CD4-positive, alpha-beta T cell treated with Interleukin-4 for 4 hours (primary cell): ENCODE measurements at places on chromosomes 13 and 19.

DNA sequence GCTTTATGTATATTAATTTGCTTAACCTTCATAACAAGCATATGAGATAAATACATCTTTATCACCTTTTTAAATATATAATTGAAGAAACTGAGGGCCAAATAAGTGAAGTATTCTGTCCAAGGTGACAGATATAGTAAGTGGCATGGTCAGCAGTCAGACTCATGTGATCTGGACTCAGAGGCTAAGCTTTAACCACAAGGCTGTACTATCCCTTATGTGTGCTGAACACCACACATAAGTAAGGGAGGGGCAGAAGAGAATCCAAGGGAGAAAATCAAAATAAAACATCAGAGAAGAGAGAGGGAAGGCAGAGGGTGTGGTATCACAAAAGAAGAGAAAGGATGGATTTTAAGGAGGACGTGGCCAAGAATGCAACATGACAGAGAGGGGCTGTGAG, 348.4 kb downstream of the EFNB2 start:
- no peak for DNase-seq

GRCh38 chr13:51636349-51636890, 52.2 kb downstream of the WDFY2 start:
- DNase-seq, result no peak

GRCh38 chr13:39941911-39942551, 286.6 kb downstream of the COG6 start:
- DNase-seq, result no peak

GRCh38 chr19:50496189-50497021, 14.6 kb downstream of the JOSD2 start:
- DNase-seq, result no peak

DNA sequence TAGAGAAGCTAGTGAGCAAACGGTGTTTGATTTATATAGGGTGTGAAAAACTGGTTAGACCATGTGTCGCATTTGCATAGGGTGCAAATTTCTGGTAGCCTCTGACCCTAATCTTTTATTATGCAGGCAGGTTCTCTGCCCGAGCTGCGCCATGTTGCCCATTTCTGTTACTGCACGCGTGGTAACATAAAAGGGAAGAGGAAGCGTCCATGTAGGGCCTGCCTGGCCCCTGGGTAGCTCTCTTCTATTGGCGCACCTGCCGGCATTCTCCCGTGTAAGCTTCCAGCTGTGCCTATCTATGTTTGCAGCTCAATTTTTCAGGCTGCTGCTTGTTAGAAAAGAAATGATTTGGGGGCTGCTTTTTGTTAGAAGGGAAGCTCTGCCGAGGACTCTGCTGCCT, 14.0 kb upstream of the CD70 start:
- DNase-seq, result no peak

DNA sequence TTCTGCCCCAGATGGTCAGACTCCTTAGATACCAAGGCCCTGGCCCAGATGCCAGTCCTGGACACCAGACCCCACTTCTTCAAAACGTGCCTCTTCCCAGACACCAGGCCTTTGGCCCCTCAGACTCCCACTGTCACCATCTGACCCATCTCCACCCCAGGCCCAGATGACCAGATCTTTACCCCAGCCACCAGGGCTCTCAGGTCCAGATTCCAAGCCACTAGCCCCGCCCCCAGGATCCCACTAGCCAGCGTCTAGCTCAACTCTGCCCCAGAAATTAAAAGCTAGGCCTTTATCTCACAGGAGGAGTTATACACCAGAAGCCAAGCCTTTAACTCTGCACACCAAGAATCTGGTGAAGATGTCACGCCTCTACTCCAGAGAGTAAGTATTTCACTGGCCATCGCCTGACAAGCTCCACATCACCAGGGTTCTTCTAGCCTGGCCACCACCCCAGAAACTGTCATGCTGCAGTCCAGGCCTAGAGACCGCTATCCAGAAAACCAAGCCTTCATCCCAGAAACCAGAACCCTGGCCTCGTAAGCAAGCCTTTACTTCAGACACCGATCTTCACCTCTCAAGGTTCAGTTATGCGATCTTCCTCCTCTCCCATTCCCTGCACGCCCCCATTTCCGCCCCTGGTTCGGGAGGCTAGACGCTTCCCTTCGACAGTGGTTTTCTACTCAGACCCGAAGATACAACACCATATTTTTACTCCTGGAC, 595 bp downstream of the XAB2 start:
- DNase-seq, result no peak

DNA sequence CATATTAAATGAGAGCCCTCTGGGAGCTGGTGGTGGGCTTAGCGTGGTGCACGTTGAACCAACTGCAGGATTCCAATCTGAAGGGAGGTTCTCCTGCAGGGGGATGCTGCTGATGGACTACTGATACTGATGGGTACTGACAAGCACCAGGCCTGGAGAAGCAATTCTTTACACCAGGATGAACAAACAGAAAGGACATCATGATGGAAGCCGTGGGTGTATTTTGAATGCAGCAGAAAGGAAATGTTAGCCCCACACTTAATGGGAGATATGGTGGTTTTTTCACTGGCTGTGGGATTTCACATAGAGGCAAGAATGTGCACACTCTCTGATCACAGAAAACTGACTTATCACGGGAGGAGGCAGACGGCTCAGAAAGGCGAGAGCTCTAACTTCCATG, 299.7 kb downstream of the TEX29 start:
- no peak for DNase-seq

DNA sequence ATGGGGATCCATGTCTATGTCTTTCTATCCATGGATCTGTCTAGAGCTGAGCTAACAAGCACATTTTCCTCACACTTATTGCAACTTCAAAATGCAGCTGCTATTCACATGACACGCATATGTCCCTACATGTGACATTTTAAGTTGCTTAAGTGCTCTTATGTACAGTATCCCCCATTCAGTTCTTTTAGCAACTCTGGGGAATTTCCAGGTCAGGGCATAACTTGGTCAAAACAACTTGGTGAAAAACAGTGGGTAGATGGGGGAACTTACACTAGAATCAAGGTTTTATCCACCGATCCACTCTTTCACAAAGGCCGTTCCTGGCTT, 73.0 kb downstream of the COL4A1 start:
- DNase-seq, result no peak

- no peak for DNase-seq
These were observed 174.1 kb downstream of the ZNF536 start for GRCh38 chr19:30546332-30546731.

GRCh38 chr13:48679941-48680680, 26.4 kb downstream of the CYSLTR2 start:
- DNase-seq, result no peak

- DNase-seq, result no peak
These were observed 13.5 kb upstream of the OR7D2 start for GRCh38 chr19:9165261-9165660.

DNA sequence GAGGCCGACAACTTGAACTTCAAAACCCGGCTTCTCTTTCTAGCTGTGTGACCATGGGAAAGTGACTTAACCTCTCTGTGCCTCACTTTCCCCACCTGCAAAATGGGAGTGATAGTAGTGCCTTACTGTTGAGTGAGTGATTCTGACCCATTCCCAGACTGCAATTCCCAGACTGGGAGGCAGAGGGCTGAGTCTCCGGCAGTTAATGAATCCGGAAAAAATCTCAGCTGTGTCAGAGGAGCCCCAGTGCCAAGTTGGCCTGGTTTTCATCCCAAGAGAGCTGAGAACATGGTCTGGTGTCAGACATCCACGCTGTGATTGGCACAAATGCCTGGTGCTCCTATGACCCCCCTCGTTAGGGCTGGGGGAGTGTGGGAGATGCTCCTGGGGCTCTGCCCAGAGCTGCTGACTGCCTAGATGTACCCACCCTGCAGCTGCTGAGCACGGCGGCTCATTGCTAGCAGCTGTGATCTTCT, 50.0 kb downstream of the PIN1 start:
- DNase-seq, result no peak

DNA sequence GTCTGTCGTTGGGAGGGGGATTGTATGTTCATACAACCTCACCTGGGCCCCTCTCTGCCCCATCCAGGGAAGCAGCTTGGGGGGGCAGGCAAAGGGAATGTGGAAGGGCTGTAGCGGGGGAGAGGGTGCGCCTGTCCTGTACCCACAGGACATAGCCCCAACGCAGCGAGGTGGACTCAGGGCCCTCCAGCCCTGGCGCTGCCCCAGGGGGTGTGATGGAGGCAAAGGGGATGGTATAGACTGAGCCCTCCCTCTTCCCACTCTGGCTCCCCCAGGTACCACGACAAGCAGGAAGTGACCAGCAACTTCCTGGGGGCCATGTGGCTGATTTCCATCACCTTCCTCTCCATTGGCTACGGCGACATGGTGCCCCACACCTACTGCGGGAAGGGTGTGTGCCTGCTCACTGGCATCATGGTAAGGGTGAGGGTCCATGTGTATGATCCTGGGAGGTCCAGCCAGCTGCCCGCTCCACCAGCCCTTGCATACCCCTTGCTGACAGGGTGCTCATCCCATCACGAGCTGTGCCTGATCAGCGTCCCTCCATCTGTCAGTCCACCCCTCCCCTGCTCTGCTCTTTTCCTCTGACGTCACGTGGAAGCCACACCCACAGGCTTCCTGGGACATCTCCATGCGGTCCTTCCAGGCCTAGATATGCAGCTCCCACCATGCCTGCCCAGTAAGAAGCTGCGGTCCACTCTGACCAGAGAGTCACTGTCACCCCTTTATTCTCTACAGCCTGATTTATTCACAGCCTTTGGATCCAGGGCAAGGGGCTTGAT, 18.3 kb downstream of the KCNN1 start:
- DNase-seq, result no peak

DNA sequence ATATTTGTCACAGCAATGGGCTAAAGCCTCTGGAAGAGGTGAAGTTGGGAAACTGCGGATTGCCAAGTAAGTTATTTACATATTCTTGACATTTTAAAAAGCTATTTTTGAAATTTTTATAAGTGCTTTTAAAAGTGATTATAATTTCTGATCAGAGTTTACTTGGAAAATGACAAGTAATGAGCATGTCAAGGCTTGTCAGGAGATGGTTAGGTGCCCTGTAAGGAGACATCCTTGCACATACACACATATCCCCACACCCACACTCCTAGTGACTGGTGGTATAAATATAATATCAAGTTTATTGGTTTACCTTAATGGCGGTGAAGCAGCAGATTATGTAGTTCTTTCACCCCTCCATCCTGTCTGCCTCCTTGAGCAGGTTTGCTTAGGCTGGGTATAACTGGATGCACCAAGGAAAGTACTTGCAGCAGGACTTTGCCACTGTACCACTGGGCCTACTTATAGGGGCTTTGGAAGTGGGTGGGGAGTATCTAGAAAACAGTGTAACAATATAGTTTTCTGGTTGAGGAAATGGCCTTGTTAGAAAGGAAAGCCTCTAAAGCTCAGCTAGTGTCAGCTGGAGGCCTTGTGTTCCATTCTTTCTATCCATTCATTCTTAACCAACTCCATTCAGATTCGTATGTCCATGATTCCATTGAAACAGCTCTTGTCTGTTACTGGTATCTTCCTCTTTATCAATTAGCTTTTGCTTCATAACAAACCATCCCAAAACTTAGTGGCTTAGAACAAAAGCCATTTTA, 16.6 kb downstream of the GTF2F2 start:
- no peak for DNase-seq

DNA sequence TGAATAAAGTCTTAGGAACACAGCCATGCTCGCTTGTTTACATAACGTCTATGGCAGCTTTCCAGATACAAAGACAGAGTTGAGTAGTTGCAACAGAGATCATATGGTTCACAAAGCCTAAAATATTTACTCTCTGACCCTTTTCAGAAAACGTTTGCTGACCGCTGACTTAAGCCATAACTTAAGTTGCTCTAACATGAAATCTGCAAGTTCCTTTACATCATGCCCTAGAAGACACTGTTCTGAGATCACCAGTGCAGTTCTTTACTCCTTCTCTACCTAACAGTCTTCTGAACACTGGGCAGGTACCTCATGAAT, 166.4 kb downstream of the DCLK1 start:
- DNase-seq, result no peak

- DNase-seq, result no peak
These were observed 32.2 kb upstream of the ZNF726 start for GRCh38 chr19:23882493-23882892.

- DNase-seq, result peak; percentile 96
These were observed at the start of gene CYSLTR2 for GRCh38 chr13:48653472-48653939. TSS of gene CYSLTR2 (plus strand) at chr13:48653929. CDS start at chr13:48706818, 52,889 bp downstream.

GRCh38 chr19:40149501-40149900, 41.7 kb upstream of the MAP3K10 start:
- no peak for DNase-seq

- no peak for DNase-seq
These were observed 218.8 kb downstream of the TEX29 start for GRCh38 chr13:111539252-111539651.

DNA sequence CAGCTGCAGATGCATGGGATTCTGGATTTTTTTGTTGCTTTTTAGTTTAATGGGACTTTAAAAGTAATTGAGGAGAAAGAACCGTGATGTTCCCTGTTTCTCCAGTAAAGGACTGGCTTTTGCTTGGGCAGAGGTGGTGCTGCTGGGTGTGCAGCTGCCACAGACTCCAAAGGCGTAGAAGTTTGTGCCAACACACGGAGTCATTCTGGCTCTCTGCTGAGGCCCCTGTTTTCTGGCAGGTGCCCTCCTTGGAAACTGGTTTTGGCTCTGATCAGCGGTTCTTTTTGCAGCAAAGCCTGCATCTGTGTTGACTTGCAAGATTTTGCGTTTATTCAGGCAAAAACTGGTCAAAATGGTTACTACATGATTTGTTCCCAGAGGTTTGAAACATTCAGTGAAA, 16.0 kb upstream of the QTRT1 start:
- DNase-seq, result no peak

DNA sequence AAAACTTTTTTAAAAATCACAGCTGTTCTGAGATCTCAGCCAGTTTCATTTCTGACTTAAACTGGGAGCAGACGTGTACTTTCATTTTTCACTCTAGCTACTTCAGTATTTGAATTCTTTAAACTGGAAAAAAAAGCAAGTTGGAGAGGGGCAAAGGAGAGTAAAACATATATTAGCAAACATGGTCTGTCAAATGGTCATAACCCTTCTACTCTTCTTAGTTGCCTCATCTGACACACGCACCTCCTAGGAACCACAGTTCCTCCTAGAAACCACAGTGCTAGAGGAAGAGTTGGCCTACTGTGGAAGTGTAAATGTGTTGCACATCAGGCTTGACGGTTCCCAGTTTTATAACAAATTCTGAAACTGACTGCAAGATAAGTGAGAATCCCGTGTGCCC, 47.2 kb downstream of the TM9SF2 start:
- DNase-seq, result peak; percentile 7
